Muscle of back (tissue), 13 donors: ENCODE measurements at places on chromosomes 11 and 22. TPM values are rescaled to one million over a fixed set of nuclear protein-coding genes. Genes with fewer than 3 reads are reported as not detected.

GRCh38 chr11:16926883-16927626 is 87.2 kb downstream of the PLEKHA7 start:
- no peak for DNase-seq

- DNase-seq = no peak
Measured at GRCh38 chr11:115931548-115932083, 427.4 kb upstream of the CADM1 start.

The AIFM3 gene
- 0.39 TPM for polyA plus RNA-seq

DNA sequence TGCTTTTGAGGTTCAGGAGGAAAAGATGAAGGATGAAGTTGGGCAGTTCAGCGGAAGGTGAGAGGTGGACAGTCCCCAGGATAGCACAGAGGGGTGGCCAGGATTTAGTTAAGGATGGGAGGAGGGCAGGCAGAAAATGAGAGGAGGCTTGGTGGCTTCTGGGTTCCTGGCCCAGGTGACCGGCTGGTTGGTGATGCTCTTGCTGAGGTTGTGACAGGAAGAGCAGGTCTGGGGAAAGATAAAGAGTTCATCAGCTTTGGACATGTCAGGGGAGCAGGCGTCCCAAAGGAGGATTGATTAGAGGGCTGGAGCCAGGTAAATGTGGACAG is 27.6 kb upstream of the P2RY2 start:
- DNase-seq = no peak

The ABCG4 gene
- 0.24 TPM for polyA plus RNA-seq

The GSTT2B gene
- 3.0 TPM for polyA plus RNA-seq

- peak; percentile 77 for DNase-seq
Measured at GRCh38 chr11:111777094-111778046, 11.2 kb upstream of the PPP2R1B start.

- peak; percentile 72 for DNase-seq
Measured at GRCh38 chr11:45089676-45090499, 56.6 kb upstream of the PRDM11 start.

DNA sequence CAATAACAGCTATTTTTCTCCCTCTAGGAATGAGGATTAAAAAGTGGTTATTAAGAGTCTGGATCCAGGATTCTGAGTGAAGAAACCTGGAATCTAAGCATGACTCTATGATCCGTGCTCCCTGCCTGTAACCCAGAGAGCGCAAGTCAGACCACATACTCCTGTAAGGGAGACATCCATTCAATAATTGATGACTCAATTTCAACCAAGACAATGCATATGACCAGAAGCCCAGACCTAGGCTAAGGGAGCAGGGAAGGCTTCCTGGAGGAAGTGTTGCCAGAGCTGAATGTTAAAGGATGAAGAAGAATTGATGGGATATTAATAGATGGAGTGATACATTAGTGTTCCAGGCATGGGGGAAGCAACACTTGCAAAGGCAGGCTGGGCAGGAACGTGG is 13.8 kb upstream of the PAMR1 start:
- DNase-seq = no peak

DNA sequence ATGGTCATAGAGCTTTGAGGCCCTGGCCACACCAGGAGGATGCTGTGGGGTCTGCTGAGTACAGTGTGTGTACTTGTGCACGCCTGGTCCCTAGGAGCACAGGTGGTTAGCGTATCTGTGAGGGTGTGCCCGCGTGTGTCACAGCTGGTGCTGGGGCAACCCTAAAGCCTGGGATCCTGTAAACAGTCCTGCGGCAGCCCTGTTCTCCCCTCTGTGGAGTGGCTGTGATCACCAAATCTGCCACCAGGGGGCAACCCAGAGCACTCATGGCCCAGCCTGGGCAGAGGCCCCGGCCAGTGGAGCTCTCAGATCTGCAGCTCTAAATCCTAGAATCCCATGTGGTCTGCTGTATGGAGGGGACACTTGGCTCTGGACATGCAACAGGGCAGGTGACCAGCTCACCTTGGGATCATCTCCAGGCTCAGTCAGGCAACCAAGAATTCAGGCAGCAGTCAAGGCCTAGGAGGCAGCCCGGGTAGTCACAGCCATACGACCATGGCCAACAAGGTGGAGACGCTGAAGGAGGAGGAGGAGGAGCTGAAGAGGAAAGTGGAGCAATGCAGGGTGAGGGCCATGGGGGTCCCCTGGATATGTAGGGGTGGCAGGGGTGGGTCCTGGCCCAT is 3.9 kb downstream of the SH3BP1 start:
- peak; percentile 82 for DNase-seq

DNA sequence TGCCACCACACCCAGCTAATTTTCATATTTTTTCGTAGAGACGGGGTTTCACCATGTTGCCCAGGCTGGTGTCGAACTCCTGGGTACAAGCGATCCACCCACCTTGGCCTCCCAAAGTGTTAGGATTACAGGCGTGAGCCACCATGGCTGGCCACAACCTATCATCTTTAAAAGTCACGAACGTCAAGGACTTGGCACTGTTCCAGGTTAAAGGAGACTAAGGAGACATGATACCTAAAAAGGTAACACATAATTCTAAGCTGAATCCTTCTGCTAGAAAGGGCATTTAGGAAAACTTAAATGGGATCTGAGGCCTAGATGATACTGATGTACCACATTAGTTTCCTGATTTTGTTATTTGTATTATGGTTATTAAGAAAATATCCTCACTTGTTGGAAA is 43.3 kb upstream of the SYT9 start:
- DNase-seq = no peak

DNA sequence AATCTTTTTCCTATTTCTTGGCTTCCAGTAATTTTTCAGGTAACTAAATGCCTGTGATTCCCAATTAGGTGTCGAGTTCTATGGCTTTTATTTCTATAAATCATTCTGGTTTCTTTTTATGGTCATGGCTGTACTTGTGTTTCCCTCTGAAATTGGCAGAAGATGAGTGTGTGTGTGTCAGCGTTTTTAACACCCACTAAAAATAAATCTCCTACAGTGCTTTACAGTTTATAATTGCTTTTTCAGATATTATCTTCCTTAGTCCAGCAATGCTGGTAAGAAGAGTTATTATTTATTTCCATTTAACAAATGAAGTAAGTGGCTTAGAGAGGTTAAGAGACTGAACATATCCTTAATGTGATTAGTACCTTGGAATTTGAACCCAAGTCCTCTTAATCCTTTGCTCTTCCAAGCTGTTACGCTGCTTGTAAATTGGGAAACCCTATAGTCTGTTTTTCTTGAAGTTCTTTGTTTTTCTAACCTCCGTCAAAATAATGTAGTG is 125.2 kb downstream of the TEAD1 start:
- no peak for DNase-seq

- peak; percentile 96 for DNase-seq
Measured at GRCh38 chr11:130448416-130449309, at the start of gene ADAMTS15. Gene ADAMTS15 (plus strand): TSS chr11:130448645. CDS start chr11:130448974, 329 bp downstream.

The MPZL2 gene
- 1.7 TPM for polyA plus RNA-seq

GRCh38 chr11:114559425-114560310 is at the start of gene NXPE1:
Gene NXPE1 (minus strand): TSS chr11:114559881. CDS start chr11:114551201, 8,680 bp downstream.
- DNase-seq = no peak

GRCh38 chr11:21894492-21894891 is 298.4 kb upstream of the ANO5 start:
- DNase-seq = no peak

- no peak for DNase-seq
Measured at GRCh38 chr11:19905280-19905853, 192.7 kb downstream of the NAV2 start.

GRCh38 chr11:104917271-104918112 is 19.2 kb upstream of the CASP12 start:
- no peak for DNase-seq

DNA sequence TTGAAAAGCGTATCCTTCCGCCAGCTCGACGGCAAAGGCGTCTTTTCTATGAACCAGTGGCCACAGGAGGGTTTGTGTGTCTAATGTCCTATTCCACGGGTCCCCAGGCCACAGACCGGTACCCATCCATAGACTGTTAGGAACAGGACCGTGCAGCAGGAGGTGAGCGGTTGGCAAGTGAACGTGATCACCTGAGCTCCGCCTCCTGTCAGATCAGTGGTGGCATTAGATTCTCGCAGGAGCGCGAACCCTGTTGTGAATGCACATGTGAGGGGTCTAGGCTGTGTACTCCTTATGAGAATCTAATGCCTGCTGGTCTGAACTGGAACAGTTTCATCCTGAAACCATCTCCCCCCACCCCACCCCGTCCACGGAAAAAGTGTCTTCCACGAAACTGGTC is 62.7 kb upstream of the KCNQ1OT1 start:
- DNase-seq = no peak

The PRG3 gene
- not detected for polyA plus RNA-seq

- DNase-seq = no peak
Measured at GRCh38 chr11:83064011-83064410, 7.7 kb downstream of the RAB30 start.

The GRM5 gene
- polyA plus RNA-seq = not detected

- DNase-seq = no peak
Measured at GRCh38 chr11:28026634-28027290, 81.2 kb downstream of the KIF18A start.

DNA sequence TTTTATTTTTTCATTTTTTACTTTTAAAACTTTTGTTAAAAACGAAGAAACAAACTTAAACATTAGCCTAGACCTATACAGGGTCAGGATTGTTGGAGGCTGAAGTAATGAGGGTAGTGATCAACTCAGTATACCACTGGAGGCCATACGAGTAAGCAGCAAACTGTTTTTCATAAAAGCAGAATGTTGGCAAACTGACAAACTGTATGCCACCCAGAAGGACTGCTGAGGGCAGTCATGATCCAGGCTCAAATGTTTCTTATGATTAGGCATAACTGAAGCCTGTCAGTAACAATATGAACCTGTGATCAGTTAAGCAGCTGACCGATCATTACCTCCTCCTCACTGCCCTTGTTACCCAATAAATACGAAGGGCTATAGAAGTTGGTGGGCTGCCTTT is 10.2 kb upstream of the SC5D start:
- DNase-seq = no peak

DNA sequence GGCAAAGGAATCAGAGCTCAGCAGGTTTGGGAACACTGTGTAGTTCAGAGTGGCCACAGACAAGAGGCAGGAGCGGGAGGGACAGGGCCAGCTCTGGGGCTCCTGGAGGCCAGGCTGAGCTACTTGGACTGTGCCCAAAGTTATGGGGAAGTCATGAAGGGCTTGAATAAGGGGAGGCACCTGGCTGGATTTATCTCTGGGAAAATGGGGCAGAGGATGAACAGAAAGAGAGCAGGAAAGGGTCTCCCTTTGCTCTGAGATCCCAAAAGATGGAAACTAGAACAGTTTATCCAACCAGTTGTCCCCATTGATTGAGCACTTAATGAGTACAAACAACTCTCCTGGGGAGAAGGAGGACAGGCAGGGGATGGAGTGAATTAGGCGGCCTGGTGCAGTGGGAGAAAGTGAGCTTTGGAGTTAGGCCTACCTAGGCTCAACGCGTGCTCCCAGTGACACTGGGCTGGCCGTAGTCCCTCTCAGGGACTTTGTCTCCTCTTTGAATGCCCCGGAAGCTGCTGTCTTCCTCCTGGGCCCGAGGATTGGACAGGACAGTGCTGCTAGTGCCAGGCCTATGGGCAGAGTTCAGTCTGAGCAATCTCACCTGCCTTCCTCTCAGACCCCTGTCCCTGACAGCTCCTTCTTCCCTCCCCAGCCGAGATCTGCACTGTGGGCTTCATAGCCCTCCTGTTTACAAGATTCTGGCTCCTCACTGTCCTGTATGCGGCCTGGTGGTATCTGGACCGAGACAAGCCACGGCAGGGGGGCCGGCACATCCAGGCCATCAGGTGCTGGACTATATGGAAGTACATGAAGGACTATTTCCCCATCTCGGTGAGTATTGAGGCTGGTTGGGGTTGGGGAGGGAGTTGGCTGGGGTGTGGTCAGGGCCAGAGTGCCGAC is 2.0 kb downstream of the MOGAT2 start:
- DNase-seq = no peak

The CALCA gene
- polyA plus RNA-seq = not detected

The MFNG gene
- 9.6 TPM for polyA plus RNA-seq

DNA sequence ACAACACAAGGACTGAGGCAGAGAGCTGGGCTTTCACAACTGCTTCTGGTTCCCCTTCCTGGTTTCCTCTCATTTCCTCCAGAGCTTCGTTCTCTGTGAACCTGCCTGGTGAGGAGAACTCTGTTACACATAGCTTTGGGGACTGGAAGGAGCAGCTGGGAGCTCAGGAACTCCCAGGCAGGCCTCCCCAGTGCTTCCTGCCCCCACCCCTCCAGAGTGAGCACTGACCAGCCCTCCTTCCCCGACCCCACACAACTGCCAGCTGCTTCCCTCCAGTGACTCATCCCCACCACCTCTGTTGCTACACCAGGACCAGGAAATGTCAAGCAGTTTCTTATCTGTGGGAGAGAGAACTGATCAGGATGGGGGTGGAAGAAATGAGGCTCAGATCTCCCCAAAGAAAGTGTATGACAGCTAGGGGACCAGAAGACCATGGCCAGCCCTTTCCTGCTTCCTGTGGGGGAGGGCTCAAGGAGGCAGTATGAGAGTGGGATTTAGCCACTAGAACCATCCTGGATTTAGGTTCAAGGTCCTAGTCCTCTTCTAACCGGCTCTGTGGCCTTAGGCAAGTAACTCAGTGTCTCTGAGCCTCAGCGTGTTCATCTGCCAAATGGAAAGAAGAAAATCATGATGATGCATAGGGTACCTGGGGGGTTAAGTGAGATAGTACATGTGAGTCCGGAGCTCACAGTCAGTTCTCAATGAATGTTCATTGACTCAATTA is 4.5 kb upstream of the TP53I11 start:
- peak; percentile 43 for DNase-seq

DNA sequence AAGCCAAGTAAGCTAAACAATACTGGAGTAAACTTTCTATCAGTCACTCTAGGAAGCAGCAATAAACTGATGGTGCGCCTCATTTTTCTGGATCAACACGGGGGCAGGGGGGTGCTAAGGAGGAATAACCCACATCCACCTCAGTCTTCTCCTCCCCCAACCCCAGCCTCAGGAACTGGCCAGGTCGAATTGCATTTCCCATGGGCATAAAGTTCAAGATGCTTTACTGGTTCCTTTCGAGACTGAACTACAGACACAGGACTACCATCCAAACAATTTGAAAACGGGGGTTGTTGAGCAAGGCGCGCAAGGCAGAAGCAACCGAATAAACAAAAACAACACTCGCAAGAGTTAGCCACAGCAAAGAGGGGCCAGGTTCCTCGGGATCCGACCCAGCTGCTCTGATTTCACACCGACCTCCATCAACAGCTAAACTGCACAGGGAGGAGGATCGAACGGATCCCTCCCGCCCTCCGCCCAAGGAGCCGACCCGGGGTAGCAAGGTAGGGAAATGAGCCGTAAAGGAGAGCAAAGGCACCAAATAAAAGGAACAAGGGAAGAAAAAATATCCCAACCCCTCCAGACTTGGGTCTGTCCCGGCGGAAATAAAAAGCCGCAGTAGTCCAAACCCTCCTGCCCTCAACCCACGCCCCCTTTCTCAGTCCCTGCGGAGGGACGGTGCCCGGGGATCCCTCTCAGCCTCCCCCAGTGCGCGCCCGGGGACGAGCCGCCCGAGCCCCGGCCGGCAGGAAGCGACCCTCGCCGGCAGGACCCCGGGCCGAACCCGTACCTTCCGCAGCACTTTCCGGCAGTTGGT is 801 bp downstream of the SESN3 start:
- peak; percentile 62 for DNase-seq
